H9 (cell line): ENCODE measurements at places on chromosomes 4 and X.

- peak; percentile 70 for DNase-seq
Observed at GRCh38 chr4:142846729-142847596, 862 bp upstream of the INPP4B start.

- DNase-seq, result no peak
Observed at GRCh38 chr4:183852910-183853547, 52.1 kb upstream of the STOX2 start.

DNA sequence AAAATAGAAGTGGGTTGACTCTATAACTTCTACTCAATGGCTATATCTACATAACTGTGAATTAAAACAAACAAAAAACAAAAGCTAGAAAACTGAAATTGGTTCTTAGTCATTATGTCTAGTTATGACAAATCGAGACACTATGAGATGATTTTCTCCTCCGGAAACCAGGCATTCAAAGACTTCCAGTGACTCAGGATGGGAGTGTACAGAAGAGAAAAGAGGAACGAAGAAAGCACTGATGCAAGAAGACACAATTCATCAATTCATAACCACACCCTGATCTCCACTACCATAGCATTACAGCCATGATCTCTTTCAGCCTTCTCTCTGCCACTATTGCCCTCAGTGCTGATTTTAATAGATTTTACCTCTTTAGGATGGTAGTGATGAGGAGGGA, 253.6 kb downstream of the CBLL2 start:
- DNase-seq, result no peak

GRCh38 chr4:4606321-4606720, 64.5 kb upstream of the STX18 start:
- DNase-seq, result no peak

- DNase-seq, result no peak
Observed at GRCh38 chrX:76520273-76521054, 93.0 kb downstream of the MAGEE1 start.

GRCh38 chr4:140049024-140049848, 104.7 kb downstream of the MAML3 start:
- peak; percentile 89 for DNase-seq

DNA sequence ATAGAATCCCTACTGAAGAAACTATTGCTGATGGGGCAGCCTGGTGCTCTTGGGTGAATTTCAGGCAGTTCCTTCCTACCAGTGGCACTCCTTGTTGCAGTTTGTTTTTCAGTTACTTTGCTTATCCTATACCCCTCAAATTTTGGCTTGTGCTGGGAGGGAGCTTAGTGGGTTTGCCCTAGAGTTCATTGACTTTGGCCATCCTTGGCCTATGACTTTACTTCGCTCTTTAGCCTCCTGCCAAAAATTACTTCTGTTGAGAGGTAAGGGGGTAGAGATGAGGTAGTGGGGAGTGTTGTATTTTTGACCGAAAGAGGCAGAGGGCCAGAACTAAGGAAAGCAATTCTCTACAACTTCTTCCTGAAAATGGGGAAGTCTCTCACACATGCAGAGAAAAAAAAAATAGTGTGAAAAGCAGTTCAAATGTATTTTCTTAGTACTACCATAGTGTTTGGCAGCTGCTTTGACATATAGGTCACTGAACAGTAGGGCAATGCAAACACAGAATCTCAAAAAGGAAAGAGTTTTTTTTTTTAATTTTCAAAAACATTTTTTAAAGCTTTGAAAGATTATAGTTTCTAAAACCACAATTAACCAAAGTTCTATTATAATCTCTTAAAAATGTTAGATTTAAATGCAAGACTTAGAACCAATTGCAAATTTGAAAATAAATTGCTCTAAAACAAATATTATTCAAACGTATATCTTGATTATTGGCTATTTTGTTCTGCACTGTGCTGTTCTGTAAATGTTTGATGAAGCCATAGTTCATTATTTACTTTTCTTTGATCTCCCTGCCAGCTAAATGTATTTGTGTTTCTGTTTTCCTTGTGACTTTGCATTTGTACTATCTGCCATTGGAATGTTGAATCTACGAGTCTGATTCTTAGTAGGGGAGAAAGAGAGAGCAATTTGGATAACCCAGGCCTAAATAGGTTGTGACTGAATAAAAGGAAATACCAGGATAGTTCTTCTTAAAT, 73.6 kb downstream of the DCK start:
- no peak for DNase-seq

GRCh38 chrX:131646106-131646505, 102.2 kb downstream of the OR13H1 start:
- no peak for DNase-seq

GRCh38 chr4:84994280-84994679, 27.8 kb upstream of the WDFY3 start:
- peak; percentile 37 for DNase-seq

GRCh38 chr4:22708961-22709360, 16.2 kb downstream of the GBA3 start:
- DNase-seq, result no peak

DNA sequence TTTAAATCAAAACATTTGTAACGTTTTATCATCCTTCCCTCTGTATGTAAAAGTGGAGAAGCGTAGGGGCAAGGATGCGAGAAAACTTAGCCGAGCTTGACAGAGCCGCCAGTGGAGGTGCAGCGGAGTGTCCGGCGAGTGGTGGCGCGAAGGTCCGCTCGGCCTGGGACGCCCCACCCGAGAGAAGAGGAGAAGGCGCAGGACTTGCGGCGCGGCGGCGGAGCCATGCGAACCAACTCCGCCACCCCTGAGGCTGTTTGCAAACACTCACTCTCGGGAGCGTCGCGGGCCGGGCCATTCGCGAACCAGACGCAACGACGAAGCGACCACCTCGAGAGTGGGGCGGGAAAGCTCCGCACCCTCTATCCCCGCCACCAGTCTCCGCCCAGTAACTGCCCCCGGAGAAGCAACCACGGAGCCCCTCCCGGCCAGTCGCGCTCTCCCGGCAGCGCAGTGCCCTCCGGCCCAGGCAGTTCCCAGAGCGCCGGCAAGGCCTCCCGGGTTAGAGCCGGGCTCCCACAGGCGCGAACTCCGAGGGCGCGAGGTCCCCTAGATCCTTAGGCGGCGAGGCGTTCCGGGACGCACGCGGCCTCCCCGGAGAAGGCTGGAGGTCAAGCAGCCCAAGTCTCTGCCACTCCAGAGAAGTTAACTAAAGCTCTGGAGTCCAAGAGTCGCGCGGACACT, 2.3 kb upstream of the MAB21L2 start:
- peak; percentile 50 for DNase-seq

DNA sequence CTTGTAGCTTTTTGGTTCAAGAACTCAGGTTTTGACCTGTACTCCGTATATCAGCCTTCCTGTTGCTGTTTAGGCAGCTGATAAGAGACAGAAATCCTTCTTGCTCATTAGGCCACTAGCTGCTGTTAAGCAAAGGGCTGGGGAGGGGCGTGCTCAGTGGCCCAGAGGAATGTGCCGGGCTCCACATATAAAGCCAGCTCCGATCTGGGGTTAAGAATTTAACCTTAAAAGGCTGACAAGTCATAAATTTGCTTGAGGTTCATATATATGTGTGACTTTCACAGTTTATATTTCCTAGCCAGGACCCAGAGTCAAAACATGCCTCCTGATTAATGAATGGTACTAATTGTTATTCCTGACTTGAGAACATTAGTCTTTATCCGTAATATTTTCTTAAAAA, 15.3 kb downstream of the GPC3 start:
- no peak for DNase-seq

DNA sequence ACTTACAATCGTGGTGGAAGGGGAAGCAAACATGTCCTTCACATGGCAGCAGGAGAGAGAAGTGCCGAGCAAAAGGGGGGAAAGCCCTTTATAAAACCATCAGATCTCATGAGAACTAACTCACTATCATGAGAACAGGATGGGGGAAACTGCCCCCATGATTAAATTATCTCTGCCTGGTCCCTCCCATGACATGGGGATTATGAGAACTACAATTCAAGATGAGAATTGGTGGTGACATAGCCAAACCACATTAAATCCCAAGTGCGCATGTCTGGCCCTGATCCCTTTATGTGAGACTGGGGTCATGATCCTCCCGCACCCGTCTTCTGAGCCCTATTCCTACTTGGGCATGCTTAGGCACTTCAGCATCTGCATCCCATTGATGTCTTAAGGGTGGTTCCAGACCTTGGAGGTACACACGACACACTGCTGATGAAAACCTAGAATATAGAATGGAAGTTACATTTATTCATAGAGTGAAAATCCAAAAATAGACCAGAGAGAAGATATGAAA, 116.0 kb downstream of the PTTG2 start:
- no peak for DNase-seq

- no peak for DNase-seq
Observed at GRCh38 chr4:103443324-103443723, 245.2 kb upstream of the CENPE start.

DNA sequence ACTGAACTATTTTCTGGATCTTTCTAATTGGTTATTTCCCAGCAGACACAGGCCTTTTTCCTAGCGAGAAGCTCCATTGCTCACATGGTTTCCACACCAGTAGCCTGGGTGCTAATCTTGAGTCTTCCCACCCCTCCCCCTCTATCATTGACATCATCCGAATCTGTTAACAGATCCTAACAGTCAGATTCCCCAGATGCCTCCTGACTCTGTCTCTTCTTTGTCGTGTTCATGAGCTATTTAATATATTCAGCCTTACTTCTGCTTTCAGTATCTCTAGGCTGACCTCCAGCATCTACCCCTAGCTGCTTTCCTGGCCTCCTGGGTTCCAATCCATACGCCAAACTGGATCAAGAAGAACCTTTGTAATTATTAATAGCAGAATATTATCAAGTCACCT, 85.0 kb downstream of the CLNK start:
- DNase-seq, result no peak

DNA sequence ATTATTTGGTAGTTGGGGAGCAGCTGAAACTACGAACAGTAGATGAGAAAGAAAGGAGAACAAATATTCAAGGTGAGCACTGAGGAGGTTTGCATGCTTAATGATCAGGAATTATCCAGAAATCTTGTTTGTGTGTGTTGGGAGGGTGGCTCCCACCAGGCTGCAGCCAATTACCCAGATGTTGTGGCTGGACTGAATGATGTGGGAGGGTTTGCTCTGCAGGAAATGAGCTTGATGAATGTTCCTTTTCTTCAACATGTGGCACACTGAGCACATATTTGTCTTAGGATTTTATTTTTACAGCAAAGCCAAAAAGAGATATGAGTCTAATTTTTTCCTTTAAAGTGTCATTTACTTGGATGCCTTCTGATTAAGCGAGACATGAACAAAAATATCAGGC, 48.3 kb upstream of the AMOT start:
- no peak for DNase-seq

DNA sequence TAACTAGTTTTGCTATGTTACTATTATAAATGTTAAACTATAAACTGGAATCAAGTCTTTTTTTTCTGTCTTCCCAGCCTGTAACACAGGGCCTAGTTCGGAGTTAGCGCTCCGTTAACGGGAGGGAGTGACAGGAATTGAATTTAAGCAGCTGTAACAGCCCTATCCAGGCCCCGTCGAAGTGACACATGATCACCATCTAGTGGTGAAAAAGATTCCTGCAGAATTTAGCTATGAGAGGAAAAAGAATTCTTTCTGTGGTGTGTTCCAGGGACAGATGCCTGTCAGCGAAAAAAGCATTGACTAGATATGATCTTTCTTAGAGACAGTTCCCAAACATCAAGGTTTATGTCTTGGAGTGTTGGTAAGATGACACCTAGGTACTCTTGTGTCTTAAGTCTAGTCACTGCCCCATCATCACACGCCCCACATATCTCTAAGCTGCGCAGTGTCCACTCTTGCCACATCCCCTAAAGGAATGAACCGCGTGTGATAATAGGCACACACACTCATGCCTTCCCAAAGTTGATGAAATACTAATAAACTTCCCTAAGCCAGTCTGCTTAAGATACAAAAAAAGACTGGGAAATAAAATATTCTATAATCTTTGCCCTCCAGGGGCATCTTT, 2.1 kb downstream of the GAB3 start:
- no peak for DNase-seq

DNA sequence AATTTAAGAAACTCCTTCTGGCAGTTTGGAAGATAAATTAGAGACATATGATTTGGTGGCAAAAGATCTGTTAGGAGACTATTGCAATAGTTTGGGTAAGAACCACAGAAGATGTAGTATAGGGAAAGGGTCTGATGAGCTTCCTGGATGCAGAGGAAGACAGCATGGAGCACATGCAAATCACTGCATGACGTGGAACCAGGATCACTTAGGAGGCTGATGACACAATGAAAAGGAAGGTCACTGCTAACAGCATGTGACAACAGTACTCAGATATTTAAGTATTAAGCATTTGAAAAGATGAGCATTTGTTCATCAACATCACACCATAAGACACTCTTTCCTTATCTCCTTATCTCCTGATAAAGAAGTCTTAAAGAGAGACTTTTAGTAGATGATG, 167.8 kb upstream of the LDB2 start:
- DNase-seq, result no peak

- no peak for DNase-seq
Observed at GRCh38 chrX:2888309-2888708, 40.8 kb downstream of the ARSD start.

DNA sequence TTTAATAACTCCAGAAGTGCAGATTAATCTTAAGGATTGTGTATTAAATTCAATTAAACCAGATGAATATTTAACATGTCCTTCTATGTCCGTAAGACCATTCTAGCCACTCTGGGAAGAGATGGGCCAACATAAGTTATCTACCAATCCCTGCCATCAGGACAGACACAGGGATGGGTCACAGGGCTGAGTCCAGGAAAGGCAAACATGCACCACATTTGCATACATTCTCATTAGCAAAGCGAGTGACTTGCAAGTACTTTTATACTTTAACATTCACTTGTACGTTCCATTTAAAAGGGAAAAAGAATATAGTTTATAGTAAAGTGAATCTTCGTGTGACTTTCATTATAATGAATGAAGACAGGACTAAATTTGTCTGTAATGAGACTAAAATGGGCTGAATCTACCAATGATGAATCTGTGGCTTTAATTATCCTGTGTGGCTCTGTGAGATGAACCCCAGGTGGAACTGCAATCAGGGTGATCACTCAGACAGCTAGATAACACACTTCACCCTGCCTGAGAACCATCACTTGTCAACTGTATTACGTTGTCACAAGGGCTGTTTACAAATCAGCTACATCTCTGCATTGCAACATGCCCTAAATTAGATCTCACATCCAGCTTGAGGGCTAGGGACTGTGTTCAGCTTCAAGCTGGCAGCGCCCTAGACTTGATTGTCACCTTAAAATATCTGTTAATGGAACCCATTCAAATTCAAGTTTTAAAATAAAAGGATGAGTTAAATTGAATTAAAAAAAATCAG, 77.2 kb downstream of the SH3KBP1 start:
- DNase-seq, result no peak

GRCh38 chr4:18319431-18319830, 297.9 kb upstream of the LCORL start:
- DNase-seq, result no peak

GRCh38 chr4:978957-979701, 5.8 kb upstream of the DGKQ start:
- DNase-seq, result no peak

GRCh38 chrX:152989292-152989658, 4.6 kb downstream of the PNMA5 start:
- DNase-seq, result no peak

- no peak for DNase-seq
Observed at GRCh38 chr4:16126714-16127113, 42.9 kb upstream of the PROM1 start.

GRCh38 chr4:23500894-23501449, 388.9 kb downstream of the PPARGC1A start:
- DNase-seq, result no peak
